ENCODE measurements at places on chromosomes 7 and 10.

DNA sequence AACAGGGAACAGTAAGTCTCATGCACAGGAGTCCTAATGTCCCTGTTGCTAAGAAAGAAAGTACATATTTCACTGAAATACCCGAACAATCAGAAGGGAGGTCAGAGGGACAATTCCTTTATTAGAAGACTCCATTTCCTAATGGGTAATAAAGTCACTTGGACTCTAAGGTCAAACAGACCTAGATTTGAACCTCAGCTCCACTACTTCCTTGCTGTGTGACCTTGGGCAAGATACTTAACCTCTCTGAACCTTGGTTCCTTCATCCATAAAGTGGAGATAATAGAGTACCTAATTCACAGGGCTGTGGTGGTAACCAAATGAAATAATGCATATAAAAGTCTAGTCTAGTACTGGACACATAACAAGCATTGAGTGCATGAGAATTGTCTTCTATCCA lies 29.2 kb upstream of the HABP2 start:
- DNase-seq, result no peak

GRCh38 chr10:44008270-44008916 lies 359.7 kb upstream of the ZNF32 start:
- DNase-seq, result no peak

GRCh38 chr7:51850126-51850525 lies 533.5 kb upstream of the COBL start:
- DNase-seq, result no peak

- no peak for DNase-seq
These were observed 8.4 kb upstream of the UCN3 start for GRCh38 chr10:5356302-5356763.

- no peak for DNase-seq
These were observed 1.7 kb upstream of the CD36 start for GRCh38 chr7:80636709-80637108.

GRCh38 chr7:112282476-112283188 lies 76.1 kb downstream of the ZNF277 start:
- no peak for DNase-seq

DNA sequence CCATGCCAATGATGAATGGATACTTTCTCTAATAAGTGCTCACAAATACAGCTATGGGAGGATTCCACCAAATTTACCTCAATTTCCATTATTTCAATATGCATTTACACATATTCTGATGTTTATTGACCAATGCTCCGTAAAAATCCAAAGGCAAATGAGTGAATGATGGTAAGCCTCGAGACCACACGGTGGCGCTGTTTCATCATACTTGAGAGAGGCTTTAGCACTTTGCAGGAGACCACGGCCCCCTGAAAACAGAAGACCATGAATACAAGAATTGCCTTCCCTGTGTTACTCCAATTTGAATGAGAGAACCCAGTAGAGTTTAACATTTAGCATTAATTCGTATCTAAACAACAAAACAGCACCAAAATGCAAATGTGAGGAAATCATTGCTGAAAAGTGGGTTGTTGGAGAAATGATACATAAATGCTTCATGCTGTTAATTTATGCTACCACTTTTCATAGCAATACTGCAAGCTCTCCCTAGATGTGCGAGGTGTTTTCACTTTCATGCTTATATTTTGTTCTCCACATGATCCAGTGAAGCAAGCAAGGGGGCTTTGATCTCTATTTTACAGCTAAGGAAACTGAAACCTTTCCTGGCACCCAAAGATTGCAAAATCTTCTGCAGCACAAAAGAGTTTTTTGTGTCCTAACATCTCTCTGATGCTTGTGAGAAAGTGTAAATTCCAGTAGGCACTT lies 35.4 kb downstream of the TRIL start:
- DNase-seq, result no peak

GRCh38 chr7:152897401-152897800 lies 137.8 kb downstream of the ACTR3B start:
- DNase-seq, result no peak

DNA sequence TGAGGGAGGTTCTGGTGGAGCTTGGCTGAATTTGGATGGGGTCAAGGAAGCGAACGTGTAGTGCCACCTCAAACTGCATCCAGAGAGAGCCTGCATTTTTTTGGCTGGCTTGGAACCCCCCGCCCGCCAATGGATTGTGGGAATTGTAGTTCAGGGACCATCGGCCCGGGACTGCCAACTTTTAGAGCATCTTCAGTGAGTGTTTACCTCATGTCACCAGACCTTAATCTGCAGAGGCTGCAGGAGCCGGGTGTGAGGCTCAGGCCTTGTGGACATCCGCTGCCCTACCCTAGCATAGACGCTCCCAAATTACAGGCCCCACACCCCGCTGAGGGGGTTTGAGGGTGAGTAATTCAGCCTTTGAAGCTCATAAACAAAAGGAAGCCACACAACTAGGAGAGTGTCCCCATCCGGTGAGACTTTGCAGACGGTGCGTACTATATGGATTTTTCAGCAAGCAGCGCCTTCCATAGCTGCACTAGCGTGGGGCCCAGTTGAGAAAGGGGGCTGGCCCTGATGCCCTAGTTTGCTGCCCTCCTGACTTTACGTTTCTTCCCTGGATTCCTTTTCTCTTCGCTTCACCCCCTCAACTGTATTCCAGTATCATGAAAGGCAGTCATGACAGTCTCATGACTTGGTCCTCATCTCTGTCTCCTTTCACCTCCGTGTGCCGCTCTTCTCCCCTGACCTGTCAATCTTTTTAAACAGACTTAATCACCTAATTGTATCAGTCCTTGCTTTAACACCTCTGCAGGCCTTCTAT lies 717 bp downstream of the CNPY4 start:
- DNase-seq, result peak; percentile 69

GRCh38 chr10:119306514-119306951 lies 99.2 kb downstream of the GRK5 start:
- DNase-seq, result peak; percentile 67

GRCh38 chr7:44541876-44542610 lies 913 bp upstream of the NPC1L1 start:
- DNase-seq, result no peak

- DNase-seq, result no peak
These were observed 20.6 kb downstream of the KLHDC10 start for GRCh38 chr7:130090745-130091532.

DNA sequence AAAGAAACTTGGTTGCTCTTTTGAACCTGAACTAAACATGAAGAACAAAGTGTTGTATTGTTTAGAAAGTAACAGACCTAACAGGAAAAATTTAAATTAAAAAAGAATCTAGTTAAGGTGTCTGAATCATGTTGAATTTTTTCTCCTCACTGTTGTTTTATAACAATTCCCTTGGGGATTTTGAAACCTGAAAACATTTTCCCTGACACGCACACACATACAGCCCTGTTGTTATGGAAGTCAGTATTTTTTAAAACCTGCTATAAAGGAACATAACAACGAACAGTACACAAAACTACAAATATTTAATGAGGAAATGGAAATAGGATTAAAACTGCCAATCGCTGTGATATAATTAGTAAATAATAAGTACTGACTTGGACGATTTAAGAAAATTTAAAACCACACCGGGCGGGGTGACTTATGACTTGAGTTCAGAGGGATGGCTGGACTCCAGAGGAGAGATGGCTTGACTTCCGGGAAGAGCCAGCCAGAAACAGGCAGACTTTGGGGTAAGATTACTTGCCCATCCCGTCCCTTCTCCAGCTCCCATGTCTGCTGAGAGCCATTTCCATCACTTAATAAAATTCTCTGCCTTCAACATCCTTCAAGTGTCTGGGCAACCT lies 16.2 kb upstream of the SPOCK2 start:
- DNase-seq, result no peak

- no peak for DNase-seq
These were observed 34.0 kb downstream of the AHCYL2 start for GRCh38 chr7:129258649-129259389.

GRCh38 chr7:57165285-57165899 lies 33.2 kb upstream of the ZNF479 start:
- DNase-seq, result no peak

- no peak for DNase-seq
These were observed 825 bp downstream of the ZNF862 start for GRCh38 chr7:149838992-149839408.

GRCh38 chr10:58435297-58435985 lies 50.2 kb downstream of the TFAM start:
- peak; percentile 28 for DNase-seq

GRCh38 chr10:26628395-26628794 lies 69.1 kb upstream of the PDSS1 start:
- DNase-seq, result no peak

GRCh38 chr7:117750612-117751563 lies 122.4 kb downstream of the CTTNBP2 start:
- no peak for DNase-seq

DNA sequence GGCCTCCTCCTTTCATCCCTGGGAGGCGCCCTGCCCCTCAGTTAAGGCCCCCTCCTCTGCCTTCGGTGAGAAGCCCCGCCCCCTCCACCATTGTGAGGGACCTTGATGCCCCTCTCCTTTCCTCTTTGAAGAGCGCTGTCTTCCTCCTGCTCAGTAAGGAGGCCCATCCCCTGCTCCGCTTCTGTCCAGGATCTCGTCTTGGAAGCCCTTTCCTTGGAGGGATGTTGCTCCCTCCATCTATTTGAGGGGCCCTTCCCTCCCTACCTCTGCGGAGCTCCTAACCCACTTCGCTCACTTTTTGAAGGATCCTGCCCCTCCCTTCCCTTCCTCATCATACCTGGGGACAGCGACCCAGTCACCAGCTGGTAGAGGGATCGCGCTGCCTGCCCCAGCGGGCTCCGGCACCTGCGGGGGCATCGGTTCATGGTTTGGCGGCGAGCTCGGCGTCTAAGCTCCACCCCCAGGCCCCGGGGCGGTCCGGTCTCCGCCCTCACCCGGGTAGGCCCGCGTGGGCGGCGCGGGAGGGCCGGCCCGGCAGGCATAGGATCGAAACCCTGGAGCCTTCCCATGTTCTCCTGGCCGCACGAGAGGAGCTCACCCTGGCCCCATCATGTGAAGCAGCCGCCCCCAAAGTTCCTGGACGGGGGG lies 4.1 kb downstream of the KCNIP2 start:
- peak; percentile 75 for DNase-seq

- DNase-seq, result no peak
These were observed 179.2 kb upstream of the CDCA7L start for GRCh38 chr7:22124941-22125340.

DNA sequence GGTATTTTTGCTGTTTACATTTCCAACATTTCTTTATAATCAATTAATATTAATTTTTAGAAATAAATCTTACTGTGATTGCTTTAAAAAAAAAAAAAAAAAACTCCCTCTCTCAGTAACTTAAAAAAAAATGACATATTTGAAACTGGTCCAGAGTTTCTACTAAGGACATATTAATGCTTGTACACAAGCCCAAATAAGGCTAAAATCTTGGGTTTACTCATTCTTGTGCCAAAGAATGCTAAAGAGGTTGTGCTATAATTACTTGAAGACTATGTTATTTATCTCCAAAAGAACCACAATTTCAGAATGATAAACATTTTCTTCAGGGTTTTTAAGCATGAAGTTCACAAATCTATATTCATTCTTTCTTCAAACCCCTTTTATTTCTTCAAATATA lies 39.4 kb upstream of the PHF14 start:
- DNase-seq, result no peak

DNA sequence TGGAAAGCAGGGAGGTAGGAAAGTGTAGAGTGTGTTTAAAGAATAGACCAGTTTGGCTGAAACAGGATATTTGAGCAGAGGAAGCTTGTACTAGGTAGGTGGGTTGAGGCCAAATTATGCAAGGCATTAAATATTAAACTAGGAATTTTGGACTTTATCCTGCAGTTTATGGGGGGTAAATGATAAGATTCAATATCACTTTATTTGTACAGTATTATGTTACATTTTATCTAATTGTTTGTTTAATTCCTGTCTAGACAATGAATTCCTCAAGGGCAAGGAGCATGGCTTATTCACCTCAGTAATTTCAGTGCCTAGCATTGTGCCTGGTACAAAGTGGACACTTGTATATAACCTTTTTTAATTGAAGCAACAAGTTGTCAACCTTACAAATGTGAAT lies 125.9 kb downstream of the CFTR start:
- no peak for DNase-seq

DNA sequence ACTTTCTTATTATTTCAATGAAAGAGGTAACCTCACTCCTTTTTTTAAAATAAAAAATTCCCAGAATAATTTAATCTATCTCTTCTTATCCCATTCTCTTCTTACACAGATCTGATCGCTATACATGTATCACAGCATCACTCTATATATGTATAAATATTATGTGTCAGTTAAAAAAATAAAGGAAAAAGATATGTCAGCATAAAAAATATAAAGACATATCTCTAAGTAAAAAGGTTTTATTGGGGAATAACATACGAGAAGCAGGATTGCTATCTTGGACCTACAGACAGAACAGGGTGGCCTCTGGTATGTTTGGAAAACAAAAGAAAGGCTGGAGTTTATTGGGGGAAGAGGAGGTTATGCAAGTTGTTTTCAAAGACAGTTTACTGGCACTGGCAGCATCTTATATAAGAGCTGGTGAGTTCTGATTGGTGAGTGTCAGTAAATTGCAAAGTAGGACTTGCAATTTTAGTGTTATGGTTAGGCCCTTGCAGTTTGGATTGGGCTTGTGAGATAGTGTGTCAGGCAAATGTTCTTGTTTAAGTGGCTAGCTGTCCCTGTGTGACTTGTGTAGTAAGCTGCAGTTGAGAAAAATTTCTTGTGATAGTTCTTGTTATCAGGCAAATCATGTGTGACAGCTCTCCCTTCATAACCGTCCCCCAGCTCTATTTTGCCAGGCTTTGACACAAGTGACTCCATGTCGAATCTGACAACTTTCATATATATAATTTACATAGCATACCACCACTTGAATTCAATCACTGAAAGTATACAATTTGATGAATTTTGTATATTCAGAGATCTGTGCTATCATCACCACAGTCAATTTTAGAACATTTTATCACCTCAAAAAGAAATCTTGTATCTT lies 118.2 kb downstream of the HBP1 start:
- DNase-seq, result no peak

DNA sequence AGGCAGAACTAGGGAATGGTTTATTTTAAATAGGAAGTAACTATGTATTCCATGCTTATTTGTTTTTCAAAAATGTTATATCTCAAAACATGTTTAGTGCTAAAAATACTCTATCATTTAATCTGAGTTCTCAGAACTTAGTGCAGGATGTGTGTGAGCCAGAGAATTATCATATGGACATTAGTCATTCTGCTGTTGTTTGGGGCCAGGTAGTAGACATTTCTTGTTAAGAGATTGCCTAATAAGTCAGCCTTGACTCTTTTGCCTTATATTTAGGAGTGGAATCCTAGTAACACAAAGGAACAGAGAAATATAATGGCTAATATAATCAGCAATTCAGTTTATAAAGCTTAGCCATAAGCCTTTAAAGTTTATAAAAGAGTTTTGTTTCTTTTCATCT lies 149.8 kb downstream of the CCSER2 start:
- no peak for DNase-seq

- no peak for DNase-seq
These were observed 1011.3 kb downstream of the XPNPEP1 start for GRCh38 chr10:108911814-108912541.
